ENCODE measurements at places on chromosomes 7 and 10. TPM values are rescaled to one million over a fixed set of nuclear protein-coding genes. Genes with fewer than 3 reads are reported as not detected.

DNA sequence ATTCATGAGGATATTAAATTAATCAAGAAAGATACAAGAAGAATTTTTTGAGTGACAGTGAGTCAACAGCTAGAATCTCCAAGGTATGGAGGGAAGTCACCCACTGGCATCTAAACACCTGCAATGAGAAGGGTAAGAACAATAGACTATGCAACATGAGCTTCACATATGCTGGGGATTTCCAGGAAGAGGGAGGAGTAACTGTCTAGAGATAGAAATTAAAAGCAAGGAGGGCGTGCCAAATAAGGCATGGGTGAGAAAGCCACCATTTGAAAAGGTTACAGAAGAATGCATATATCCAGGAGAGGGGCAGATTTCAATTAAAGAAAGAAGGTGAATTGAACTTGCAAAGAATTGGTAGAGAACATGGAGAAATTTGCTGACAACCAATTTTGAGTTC is 365.7 kb downstream of the GPR37 start:
- DNase-seq = no peak
- no peak overlapping the region for H3K27ac ChIP-seq
- H3K36me3 ChIP-seq = no peaks in the 10 kb centered on the region
- H3K4me3 ChIP-seq = no peak overlapping the region

DNA sequence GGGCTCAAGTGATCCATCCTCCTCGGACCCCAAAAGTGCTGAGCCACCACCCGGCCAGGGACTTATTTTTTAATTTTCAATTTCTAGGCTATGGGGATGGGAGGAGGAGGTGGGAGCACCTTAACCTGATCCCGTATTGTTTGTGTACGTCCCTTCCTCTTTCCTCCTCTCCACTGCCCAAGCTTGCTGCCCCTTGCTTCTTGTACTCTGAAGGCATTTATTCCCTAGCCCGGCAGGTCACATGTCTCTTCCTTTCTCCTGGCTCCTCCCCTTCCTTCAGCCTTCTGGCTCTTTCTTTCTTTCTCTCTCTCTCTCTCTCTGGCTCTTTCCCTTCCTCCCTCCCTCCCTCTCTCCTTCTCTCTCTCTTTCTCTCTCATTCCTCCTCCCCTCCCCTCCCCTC is 56.0 kb downstream of the COL26A1 start:
- no peak overlapping the region for H3K4me3 ChIP-seq
- H3K36me3 ChIP-seq = no peaks in the 10 kb centered on the region
- DNase-seq = no peak
- no peak overlapping the region for H3K27ac ChIP-seq

- DNase-seq = no peak
- no peaks in the 10 kb centered on the region for H3K36me3 ChIP-seq
- H3K27me3 ChIP-seq = no peaks in the 10 kb centered on the region
- H3K4me3 ChIP-seq = no peak overlapping the region
- no peaks in the 10 kb centered on the region for H3K4me1 ChIP-seq
- no peak overlapping the region for H3K27ac ChIP-seq
Observed at GRCh38 chr7:155974186-155974897, 162.1 kb upstream of the SHH start.

DNA sequence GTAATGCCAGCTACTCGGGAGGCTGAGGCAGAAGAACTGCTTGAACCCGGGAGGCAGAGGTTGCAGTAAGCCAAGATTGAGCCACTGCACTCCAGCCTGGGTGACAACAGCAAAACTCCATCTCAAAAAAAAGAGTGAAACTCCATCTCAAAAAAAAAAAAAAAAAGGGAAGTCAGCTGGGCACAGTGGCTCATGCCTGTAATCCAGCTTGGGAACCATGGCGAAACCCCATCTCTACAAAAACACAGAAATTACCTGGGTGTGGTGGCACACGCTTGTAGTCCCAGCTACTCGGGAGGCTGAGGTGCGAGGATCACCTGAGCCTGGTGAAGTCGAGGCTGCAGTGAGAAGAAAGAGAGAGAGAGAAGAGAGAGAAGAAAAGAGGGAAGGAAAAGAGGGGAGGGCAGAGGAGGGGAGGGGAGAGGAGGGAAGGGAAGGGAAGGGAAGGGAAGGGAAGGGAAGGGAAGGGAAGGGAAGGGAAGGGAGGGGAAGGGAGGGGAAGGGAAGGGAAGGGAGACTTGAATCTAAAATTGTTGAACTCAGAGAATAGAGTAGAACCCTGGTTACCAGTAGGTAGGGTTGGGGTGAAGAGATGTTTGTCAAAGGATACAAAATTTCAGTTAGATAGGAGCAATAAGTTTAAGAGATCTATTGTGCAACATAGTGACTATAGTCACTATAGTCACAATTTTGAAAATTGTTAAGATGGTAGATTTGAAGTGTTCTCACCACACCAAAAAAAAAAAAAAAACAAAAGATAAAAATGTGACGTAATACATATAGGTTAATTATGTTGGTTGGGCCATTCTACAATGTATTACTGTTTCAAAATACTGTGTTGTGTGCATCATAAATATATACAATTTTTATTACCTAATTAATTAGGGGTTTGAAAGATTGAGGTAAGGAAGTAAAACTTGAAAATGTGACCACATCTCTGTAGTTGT is 2.5 kb downstream of the SLC16A9 start:
- no peaks in the 10 kb centered on the region for H3K36me3 ChIP-seq
- H3K27ac ChIP-seq = no peak overlapping the region
- DNase-seq = no peak
- H3K4me3 ChIP-seq = no peak overlapping the region
- H3K4me1 ChIP-seq = no peaks in the 10 kb centered on the region
- H3K27me3 ChIP-seq = peaks cover 9% of the 10 kb centered on the region

GRCh38 chr7:77461246-77461645 is 45.1 kb upstream of the GSAP start:
- peaks cover 25% of the 10 kb centered on the region for H3K4me1 ChIP-seq
- no peaks in the 10 kb centered on the region for H3K36me3 ChIP-seq
- H3K27ac ChIP-seq = no peak overlapping the region
- no peak for DNase-seq
- no peaks in the 10 kb centered on the region for H3K27me3 ChIP-seq
- H3K4me3 ChIP-seq = no peak overlapping the region

- no peaks in the 10 kb centered on the region for H3K4me1 ChIP-seq
- H3K36me3 ChIP-seq = no peaks in the 10 kb centered on the region
- no peak for DNase-seq
Observed at GRCh38 chr10:105195831-105196230, 554.7 kb downstream of the SORCS3 start.

The NSUN5 gene
- 32.6 TPM for polyA plus RNA-seq

DNA sequence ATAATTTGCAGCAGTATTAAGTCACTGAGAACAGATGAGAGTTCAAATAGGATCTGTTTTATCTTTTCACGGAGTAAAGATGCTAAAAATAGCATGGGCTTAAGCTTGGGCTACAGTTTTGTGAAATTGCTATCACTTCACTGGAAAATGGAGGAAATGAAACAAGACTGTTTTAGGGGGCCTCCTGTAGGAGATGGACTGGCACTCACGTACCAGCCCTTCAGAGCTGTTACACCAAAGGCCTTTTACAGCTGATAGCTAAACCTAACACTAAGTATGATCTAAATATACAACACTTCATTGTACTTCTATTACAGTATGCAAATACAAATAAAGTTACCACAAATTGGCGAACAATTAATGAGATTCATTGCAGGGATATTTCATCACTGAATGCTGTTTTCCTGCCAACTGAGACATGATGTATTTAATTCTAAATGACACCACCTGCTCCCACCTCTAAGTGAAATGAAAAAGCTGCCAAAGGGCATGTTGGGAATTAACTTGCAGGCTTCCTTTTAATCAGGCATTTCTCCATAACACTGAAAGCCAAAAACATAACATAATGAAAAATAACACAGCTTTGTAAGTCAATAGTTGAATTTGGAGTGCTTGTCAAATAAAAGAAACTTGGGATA is 304.5 kb upstream of the LRRN3 start:
- no peaks in the 10 kb centered on the region for H3K27me3 ChIP-seq
- H3K4me1 ChIP-seq = no peaks in the 10 kb centered on the region
- H3K27ac ChIP-seq = no peak overlapping the region
- peaks cover 3% of the 10 kb centered on the region for H3K36me3 ChIP-seq
- H3K4me3 ChIP-seq = no peak overlapping the region

DNA sequence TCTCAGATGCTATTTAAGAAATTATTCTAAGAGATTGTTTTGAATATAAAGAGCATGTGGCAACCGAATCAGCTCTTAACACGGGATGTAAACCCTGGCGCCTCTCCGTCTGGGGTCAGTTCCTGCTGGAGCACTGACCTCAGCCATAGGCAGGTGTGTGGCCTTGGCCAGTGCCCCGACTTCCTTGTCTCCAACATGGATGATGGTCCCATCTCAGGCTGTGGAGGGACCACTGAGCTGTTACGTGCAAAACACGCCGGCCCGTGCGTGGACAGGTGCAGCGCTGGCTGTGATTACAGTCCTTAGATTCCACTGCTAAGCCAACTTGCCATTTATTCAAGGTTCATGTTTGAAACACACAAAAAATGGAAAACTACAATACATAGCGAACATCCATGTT is 59.9 kb downstream of the C10orf143 start:
- peaks cover 6% of the 10 kb centered on the region for H3K36me3 ChIP-seq
- no peak overlapping the region for H3K4me3 ChIP-seq
- no peak overlapping the region for H3K27ac ChIP-seq
- H3K27me3 ChIP-seq = peaks cover 2% of the 10 kb centered on the region

The CALN1 gene
- not detected for polyA plus RNA-seq

The ASZ1 gene
- polyA plus RNA-seq = not detected

GRCh38 chr10:130905386-130905785 is 406.1 kb downstream of the TCERG1L start:
- H3K4me1 ChIP-seq = no peaks in the 10 kb centered on the region
- H3K36me3 ChIP-seq = no peaks in the 10 kb centered on the region
- H3K27me3 ChIP-seq = peaks cover 2% of the 10 kb centered on the region
- no peak overlapping the region for H3K27ac ChIP-seq
